ENCODE measurements at places on chromosomes 2 and 18.

GRCh38 chr2:173997753-173998152, 32.6 kb upstream of the SP3 start:
- DNase-seq, result no peak

GRCh38 chr18:23585007-23585871, 1.1 kb downstream of the NPC1 start:
- no peak for DNase-seq

DNA sequence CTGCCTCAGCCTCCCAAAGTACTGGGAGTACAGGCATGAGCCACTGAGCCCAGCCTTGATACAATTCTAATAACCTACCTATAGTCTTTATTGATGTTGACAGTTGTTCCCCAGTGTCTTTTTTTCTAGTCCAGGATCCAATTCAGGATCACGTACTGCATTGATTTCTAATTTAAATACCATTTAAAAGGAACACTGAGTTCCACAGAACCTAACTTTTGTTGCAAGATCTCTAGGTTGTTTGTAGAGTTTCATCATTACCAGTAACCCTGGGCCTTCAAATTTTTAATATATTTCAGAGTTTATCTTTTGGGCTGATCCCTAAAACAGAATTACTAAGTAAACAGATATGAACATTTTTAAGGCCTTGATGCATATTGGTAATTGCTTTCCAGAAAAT, 21.1 kb upstream of the TMBIM1 start:
- no peak for DNase-seq

DNA sequence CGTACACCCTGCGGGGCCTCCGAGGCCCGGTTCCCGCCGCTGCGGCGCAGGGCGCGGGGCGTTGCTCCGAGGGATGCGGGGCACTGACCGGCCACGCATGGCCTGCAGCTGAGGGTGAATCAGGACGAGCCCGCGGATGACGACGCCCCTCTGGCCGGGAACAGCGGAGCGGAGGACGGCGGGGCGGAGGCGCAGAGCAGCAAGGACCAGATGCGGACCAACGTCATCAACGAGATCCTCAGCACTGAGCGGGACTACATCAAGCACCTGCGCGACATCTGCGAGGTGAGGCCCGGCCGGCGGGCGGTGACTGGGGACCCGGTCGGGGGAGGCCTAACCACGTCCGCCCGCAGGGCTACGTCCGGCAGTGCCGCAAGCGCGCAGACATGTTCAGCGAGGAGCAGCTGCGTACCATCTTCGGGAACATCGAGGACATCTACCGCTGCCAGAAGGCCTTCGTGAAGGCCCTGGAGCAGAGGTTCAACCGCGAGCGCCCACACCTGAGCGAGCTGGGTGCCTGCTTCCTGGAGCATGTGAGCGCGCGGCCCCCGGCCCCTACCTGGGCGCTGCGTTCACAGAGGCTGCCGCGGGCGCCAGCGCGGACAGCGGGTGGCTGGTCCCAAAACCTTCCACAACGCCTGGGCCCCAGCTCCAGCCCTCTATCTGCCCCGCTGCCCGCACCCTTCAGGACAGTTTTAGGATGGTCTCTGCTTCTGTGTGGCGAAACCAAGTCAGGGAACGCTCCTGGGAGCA, 53.2 kb downstream of the FAM168B start:
- DNase-seq, result no peak

- DNase-seq, result no peak
These were observed 22.8 kb downstream of the ADRA2B start for GRCh38 chr2:96093528-96093927.

DNA sequence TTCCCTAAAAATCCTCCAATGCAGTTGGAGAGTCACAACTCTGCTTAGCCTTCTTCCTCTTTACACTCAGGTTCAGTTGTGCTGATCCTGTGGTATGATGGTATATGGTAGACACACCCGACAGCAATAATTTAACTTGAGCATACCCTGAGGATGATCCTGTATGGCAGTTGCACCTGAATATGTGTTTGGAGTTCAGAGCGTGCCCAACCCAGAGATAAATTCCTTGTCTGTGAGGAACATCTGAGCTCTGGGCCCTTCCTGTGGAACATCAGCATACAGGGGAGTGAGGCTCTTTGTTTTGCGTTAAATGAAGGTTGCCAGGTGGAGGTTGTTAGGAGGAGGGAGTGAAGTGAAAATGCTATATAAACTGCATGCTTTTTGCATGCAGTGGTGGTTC, 187.7 kb downstream of the MYO3B start:
- DNase-seq, result no peak

DNA sequence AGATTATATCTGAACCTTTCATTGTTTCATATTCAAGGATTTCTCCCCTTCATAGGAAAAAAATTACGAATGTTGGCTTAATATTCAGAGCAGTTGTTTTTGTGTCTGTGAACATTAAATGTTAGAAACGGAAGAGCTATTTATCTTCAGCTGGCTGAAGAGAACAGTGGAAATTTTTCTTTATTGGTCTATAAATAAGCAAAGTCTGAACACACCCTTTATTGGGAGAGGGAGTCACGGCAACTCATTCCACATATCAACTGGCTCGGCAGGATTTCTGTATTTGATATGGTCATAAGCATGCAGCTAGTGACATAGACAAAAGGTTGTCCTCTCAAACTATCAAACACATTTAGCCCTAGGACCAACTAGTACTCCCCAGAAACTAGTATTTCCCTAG, 468.4 kb upstream of the HNRNPA3 start:
- DNase-seq, result no peak

DNA sequence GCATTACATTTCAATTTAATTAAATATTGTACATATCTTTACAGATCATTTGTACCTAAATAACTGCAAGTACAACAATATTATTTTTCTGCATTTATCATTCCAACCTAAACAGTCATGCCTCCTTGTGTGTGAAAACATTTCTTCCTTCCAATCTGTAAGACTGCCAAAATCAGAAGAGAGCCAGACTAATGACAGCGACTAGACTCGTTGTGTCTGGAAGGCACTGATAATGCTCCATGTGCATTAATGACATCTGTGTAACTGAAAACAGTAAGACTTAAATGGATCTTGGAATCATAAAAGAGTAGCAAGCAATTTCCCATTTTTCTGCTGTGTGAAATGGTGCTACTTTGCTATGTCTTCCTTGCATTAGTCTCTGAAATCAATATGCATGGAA, 278.0 kb upstream of the DSEL start:
- no peak for DNase-seq

DNA sequence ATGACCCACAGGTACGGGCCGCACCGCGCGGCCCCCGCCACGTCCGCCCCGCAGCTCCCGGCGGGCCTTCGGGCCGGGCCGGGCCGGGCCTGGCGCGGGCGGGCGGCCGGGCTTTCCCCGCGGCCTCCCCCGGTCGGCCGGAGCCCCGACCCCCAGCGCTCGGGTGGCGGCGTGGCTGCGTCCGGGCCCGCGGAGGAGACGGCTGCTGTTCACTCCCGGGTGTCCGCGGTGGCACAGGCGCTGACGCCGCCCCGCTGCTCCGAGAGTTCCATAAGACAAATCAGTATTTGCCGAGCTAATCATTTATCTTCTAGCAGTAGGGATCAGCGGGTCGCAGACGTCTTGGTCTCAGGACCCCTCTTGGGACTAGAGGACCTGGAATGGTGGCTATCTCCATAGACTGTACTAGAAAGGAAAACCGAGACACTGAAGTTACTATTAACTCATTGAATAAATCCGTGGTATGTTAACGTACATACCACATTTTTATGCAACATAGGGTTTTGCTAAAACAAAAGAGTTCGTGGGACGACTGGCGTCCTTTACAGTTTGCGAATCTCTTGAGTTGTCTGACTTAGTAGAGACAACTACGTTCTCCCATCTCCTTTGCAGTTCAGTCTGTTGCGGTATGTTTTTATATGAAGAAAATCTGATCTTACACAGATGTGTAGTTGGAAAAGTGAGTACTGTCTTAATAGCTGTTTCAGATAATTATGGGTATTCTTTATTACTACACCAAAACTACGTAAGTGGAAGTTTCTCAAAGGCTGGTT, 500 bp downstream of the LIMS1 start:
- DNase-seq, result no peak

- DNase-seq, result no peak
These were observed 306.6 kb downstream of the MYCN start for GRCh38 chr2:16246911-16247310.

DNA sequence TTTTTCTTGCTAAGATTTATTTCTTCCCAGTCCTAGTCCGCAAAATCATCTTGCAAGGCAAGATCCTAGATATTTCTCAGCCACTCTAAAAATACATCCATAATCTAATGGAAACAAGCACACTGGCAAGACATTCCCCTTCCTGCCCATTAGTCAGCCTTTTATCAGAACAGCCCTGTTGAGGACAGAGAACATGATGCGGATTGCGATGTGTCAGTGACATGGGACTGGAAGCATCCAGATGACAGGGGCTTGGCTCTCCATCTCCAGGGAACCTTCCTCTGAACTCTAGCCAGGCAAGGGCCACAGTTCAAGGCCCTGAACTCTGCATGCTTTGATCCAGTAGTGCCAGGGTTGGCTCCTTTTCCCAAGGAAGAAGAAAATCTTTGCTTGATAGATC, 70.0 kb downstream of the VSNL1 start:
- DNase-seq, result no peak

- DNase-seq, result no peak
These were observed 1.6 kb downstream of the AGXT start for GRCh38 chr2:240869956-240870875.

- DNase-seq, result no peak
These were observed 5.7 kb downstream of the CHPF start for GRCh38 chr2:219537657-219538488.

DNA sequence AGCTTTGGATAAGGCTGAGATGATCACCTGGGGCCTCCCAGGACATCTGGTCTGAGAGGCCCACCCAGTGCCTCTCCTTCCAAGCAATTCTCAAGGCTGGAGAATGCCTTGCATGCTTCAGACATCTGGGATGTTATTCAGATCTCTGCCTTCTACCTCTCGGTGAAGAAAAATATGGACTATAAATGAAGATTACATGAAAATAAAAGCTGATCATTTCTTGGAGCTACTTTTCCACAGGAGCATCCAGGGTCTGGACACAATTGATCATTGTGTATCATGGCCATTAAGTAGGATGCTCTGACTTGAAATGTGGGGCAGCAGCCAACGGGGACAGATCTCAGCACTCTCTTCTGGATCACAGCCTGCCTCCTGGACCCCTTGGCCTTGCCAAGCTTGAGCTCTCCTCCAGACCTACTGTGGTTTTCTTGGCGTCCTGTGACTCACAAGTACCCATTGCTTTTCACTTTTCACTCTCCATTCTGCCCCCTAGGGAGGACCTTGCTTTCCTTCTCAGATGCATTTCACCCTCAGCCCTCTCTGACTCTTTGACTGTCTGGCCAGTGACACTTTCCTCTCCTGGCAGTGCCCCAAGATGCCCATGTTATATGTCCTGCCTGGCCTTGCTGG, 203.1 kb downstream of the INSIG2 start:
- DNase-seq, result no peak

- no peak for DNase-seq
These were observed 100.1 kb upstream of the ARHGAP15 start for GRCh38 chr2:143029141-143029540.

DNA sequence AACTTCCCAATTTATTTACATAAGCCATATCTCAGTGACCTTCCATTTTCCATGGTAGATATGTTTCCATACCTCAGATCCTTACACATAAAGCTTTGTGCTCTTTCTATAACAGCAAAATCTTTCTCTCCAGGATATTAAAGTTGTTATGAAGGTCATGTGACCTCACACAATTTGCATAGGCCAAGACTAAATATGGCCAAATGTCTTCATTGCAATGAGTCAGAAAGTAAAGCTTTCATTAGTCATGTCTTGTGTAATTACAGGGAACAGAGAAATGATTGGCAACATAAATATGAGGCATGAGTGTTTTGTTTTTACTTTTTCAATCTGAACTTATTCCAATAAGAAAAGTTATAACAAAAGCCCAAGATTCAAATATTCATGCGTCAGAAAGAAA, 243.5 kb downstream of the ASXL3 start:
- no peak for DNase-seq

DNA sequence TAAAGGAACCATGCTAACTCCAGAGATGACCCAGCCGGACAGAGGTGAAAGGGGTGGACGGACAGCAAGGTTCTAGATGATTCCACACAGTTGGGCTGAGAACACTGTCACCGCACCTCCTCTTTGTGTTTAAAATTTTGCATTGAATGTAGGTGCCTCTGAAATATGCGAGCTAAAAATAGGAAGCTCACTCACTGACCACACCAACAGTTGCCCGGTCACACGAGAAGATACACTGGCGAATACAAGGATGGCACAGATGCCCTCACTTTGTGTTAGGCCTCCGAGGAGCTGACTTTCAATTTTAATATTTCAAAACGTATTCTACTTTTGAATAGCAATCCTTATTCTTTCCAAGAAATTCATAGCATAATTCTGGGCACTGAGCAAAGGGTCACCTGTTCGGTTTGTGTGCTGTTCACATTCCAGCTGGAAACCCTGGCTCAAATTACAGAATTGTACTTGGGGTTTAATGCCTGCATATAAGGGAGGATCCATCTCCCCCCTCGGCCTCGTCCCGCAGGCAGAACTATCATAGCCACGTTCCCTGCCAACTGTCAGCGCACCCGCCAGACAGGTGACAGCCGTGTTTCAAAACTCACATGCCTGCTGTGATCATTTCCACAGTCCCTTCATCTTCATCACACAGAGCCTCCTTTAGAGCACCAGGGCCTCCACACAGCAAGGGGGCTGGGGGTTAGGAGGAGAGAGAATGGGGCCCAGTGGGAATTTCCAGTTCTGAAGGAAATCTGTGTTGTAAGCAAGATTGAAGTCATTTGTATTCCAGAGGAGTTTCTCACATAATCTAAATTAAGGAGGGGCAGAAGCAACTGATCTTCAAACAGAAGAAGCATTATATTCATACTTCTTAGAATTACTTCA, 48.2 kb downstream of the ADI1 start:
- DNase-seq, result no peak

GRCh38 chr2:117859924-117860647, 45.6 kb downstream of the DDX18 start:
- no peak for DNase-seq

- no peak for DNase-seq
These were observed 38.9 kb upstream of the FBXO11 start for GRCh38 chr2:47945046-47945781.

GRCh38 chr2:215693999-215694580, 258.2 kb upstream of the FN1 start:
- DNase-seq, result no peak

- DNase-seq, result peak; percentile 47
These were observed 150.4 kb downstream of the PTH2R start for GRCh38 chr2:208556983-208557484.

Data from NCI-H1092 (cell line).